ENCODE measurements at places on chromosomes 1 and 21.

DNA sequence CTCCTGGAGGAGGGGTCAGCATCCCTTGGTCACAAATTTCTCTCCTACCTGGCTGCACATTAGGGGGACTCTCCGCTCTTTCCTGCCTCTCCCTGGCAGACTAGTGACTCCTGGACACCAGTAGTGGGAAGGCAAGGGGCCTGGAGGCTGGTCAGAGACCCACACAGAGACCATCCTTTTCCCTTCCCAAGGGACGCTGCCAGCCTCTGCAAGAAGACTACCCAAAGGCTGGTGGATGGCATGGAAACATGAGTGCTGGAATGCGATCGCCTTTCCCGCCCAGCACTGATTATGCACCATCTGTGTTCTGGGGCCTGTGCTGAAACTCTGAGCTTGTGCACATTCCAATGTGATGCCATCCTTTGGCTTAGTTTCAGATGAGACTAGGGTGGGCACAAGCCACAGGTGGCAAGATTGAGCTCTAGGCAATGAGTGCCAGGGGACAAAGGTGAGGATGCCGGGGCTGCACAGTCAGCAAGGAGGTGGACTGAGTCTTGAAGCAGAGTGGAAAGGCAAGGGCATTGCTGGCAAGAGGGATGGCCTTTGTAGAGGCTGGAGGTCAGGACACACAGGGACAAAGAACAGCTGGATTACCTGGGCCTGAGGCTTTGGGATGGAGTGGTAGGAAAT is 12.6 kb upstream of the EPS8L3 start:
- no peak for DNase-seq

DNA sequence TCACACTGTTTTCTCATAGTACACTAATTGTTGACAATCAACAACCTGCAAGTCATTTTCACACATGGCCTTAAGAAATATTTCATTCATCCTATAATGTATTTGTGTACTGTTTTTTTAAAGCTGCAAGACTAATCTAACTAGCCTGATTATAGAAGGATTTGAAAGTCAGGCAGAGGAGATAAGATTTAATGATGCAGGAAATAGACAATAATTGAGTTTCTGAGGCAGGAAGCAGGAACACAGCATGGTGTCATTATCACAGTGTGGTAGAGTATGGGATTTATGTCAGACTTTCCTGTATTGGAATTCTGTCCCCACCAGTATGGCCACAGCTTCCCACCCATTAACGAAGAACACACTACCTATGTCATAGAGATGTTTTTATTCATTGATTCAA is 138.8 kb downstream of the LRRC7 start:
- DNase-seq = no peak

- DNase-seq = no peak
Measured at GRCh38 chr1:158251163-158251562, 3.1 kb upstream of the CD1A start.

DNA sequence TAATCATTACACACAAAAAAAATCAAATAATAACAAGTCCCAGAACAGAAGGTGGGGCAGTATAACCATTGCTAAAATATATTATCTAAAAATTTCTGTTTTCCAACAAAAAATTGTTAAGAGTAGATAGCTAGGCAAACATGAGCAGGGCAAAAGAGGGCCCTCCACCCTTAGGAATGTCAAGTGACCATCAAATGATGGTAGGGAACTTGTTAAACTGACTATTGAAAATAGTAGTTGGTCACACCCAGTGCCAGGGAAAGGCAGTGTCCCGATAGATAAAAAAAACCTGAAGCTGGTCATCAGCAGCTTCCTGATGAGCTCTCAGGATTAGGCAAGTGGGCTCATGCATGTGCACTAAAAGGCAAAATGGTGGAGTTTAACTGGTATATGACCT is 18.4 kb upstream of the COP1 start:
- no peak for DNase-seq

DNA sequence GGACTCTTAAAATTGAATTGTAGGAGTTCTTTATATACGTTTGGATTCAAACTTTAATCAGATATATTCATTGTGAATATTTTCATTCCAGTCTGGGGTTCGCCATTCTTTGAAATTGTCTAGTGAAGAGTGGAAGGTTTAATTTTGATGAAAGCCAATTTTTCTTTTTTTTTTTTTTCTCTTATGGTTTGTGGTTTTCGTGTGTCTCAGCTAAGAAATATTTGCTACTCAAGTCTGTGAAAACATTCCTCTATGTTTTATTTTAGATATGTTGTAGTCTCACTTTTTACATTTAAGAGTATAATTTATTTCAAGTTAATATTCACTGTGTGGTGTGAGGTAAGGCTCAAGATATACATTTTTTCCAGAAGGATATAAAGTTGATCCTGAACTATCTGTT is 220.5 kb downstream of the KCNT2 start:
- no peak for DNase-seq

DNA sequence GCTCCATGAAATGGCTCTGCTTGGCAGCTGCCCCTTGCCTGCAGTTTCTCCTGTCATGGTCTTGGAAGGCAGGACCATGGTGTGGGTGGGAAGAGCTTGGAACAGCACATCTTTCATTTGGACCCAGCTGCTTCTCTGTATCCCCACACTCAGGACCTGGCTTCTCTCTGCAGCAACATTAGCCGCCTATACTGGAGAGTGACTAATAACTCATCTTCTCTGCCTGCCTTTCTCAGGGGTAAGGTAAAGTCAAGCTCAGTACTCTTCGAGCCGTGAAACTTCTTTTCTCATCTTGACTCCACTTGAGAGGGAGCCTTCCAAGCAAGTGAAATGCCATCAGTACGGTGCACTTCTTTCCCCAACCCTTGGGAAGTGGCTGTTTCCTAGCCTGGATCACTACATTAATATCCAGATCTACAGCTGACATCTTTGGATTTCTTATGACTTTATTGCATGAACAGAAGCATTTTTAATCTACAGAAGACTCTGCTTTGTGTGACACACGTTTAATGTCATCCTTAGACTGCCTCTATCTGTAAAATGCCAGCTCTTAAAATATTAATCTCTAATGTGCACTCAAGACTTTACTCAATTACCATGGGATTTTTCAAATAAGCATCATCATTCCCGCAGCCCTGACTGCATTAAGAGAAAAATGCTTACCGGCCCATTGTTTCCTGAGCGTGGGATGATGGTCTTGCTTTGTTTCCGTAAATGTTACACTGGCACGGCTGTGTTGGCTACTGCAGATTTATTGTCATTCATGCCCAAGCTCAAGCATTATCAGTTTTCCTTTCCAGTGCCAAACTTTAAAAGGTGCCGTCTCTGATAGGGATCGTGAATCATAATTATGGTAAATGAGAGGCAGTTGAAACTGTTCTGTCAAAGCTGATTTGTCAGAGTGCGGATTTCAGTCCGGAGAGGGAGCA is 242.9 kb downstream of the HHAT start:
- no peak for DNase-seq

- no peak for DNase-seq
Measured at GRCh38 chr21:32036756-32037155, 163.9 kb downstream of the HUNK start.

GRCh38 chr1:31628931-31629556 is 11.6 kb downstream of the HCRTR1 start:
- DNase-seq = no peak
